GDM1 (cell line): ENCODE measurements at places on chromosomes 4 and X.
A peak's percentile ranks its signal among the peaks of the same experiment; 100 is the strongest.

DNA sequence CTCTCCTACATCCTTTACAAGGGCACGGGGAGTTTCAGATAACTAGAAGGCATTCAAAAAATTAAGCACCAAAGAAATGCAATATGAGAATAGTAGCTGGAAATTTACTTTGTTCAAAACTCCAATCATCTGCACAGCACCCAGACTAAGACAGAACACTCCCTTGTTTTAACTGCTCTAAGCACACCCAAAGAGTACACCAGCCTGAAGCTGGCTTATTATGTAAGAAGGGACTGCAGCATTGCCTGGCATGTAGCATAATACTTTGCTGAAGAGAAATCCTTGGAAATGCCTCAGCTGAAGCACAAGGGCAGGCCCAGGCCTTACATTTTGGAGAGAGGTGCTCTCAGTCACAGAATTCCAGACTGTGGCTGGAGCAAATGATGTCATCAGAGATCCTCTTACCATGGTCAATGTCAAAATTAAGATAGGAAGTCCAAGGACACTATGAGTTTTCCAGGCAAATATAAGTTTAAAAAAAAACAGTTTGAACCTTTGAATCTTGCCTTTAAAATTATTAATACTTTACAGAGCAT lies 14.8 kb downstream of the ARHGEF6 start:
- DNase-seq: no peak

- DNase-seq: no peak
Measured at GRCh38 chrX:72470117-72470516, 102.5 kb downstream of the HDAC8 start.

GRCh38 chr4:140944199-140944515 lies 188.0 kb upstream of the TBC1D9 start:
- no peak for DNase-seq

DNA sequence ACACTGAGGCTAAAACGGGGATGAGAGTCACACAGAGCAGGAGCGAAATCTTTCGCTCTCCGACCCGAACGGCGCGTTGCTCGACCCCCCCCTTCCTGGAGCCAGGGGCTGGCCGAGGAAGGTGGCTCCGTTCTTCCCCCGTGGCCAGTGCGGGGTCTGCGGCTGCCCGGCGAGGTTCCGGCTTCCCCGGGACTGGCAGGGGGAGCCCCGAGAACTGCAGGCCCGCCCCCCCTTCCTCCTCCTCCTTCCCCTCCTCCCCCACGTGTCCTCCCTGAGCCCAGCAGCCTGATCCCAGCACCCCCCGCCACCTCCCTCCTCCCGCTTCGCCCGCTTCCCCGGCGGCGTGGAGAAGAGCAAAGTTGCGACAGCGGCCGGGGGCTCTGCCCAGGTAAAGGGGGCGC lies 2.4 kb upstream of the BCORL1 start:
- no peak for DNase-seq

- DNase-seq: no peak
Measured at GRCh38 chr4:128484896-128485295, 197.3 kb upstream of the PGRMC2 start.

DNA sequence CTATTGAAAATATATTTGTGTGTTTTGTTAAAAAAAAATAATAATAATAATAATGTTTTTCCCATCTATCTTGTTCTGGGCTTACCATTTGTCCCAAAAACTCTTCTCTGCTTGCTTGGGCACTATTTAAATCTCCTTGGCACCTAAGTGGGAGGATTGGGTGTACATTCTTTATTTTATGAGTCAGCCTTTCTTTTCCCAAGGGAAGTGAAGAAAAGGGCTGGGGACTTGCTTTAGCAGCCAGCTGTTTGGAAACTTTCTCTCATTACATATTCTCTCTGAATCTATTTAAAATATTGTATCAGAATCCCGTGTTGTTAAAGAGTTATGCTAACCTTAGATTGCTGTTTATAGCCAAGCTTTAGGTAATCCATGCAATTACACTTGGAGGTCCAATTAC lies 2332.4 kb downstream of the ARAP2 start:
- no peak for DNase-seq

DNA sequence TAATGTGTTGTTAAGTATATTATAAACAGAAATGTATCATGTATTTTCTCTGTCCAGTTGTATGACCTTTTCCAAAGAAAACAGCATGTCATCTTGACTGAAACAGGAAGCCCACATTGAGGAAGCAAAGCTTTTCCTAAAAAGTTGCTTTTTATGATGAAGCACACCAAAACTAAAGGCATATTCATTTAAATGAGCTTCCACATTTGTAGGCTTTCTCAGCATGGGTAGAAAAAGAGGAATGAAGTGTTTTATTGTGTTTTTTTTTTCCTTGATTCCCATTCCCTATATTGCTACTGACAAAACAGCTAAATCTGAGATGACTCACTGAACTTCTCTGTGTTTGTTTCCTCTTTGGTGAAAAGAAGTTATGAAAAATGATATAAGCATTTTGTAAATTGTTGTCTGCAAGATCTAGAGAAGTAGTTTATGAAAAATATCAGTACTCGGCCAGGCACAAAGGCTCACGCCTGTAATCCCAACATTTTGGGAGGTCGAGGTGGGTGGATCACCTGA lies 32.5 kb upstream of the FRAS1 start:
- no peak for DNase-seq

DNA sequence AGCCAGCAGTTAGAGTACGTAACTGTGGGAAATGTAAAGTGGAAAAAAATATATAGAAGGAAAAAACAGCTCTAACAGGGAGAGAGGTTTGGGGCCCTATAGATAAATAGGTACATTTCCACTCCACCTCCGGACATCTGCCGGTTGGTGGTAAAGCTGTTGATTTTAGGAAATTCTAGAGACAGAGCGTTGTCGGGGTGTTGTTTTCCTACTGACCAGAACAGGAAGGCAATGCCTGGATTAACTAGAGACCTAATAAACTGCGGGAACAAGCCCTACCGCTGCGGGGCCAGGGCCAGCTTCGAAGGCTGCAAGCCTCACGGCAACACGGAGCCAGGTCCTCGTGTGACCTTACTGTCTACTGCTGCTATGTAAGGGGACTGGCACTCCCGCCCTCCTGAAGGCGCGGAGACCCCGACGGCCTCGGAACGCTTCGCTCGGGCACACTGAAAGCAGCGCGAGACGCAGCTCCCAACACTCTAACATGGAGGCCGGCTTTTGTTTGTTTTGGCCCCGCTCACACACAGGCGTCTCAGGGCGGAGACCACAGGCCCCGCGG lies 702 bp upstream of the CDKN2AIP start:
- DNase-seq: peak; percentile 68

GRCh38 chr4:16023776-16024408 lies 59.9 kb downstream of the PROM1 start:
- DNase-seq: no peak

DNA sequence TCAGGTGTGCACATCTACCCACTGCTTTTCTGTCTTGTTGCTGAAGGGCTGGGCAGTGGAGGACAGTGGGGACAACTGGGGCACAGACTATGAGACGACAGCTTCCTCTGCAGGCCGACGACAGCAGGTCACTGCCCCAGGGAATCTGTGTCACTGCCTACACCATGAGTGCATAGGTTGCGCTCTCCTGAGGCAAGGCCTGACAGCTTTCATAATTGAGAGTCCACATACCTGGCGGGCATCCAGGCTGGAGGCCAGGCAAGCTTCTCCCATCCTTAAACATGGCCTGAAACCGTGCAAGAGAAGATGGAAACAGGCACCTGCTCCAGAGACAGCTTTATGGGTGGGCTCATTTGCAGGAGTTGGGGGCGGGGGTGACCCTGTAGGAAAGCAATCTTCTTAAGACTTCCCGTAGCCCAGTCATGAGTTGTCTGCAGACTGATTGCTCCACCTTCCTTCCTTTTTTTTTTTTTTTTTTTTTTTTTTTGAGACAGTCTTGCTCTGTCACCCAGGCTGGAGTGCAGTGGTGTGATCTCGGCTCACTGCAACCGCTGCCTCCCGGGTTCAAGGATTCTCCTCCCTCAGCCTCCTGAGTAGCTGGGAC lies 2.9 kb downstream of the ANOS1 start:
- DNase-seq: no peak

DNA sequence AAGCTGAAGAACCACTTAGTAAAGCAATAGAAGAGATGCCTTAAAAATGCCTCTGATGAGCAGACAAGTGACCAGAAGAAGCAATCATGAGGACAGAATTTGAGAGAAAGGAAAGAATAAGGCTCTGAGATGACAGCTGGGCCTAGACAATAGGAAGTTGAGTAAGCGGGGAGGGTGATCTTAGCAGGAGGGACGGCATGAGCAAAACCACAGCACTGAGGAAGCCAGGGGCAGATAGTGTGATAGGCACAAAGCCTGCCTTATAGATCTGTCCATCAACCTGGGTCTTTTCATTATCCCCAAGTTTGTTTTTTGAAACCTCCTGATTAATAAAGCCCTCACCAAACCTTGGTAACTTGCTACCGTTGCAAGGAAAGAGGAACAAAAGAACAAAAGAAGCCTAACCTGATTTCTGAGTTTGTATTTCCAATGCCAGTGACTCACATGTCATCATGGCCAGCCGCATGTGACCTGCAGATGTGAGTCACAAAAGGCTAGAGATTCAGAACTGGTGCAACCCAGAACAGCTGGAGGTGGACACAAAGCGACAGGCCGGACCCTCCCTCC lies 55.7 kb upstream of the PPARGC1A start:
- peak; percentile 23 for DNase-seq

DNA sequence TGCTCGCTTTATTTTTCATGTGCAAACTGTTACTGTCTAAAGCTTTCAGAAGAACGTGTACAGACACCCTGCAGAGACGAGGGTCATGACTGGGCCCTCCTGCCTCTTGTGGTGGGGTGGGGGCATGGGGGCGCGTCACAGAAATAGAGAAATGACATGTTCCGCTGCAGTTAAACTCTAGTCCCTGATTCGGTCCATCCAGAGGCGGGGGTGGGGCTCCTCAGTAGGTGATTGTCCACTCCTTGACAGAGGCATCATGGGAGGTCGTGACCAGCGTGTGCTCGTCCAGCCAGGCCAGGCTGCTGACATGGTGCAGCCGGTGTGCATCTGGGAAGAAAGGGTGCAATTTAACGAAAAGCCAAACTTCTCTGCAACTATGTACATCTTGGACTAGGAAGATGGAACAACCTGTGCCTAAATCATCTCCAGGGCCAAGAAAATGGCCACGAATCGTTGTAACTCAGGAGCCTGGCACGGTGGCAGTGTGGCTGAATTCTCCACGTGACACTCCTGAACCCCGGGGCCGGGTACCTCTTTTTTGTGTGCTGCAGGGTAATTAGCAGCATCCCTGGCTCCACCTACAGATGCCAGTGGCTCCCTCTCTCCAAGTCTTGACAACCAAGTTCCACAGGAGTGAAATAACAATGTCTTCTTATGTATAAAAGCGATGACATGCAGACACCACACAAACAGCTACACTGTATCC lies 41.3 kb downstream of the WDR1 start:
- no peak for DNase-seq

DNA sequence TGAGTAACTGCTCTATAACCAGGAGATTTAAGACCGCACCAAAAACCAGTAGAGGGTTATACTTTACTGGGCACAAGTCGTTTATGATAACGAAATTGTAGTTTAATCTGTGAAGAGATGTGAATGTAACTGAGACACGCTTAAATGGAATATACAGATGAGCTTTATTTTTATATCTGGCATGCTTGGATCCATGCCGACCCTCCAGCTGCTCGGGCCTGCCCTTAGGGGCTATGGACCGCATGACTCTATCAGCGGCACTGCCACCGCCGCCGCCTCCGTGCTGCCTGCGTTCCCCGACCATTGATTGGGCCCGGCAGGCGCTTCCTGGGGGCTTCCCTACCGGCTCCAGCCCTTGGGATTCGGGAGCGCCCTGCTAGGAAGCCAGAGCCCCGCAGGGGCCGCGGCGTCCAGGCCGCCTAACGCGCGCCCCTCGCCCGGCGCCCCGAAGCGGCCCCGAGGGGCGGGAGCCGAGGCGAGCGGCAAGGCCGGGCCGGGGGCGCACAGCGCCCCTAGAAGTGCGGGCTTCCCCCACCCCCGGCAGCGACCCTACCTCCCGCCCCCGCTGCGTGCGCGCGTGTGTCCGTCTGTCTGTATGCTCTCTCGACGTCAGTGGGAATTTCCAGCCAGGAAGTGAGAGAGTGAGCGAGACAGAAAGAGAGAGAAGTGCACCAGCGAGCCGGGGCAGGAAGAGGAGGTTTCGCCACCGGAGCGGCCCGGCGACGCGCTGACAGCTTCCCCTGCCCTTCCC lies at the start of gene NFKB1:
NFKB1 (plus strand) TSS at position 664 of the 751 bp plus-strand sequence. CDS start 24,160 bp downstream, outside the sequence.
- peak; percentile 47 for DNase-seq

DNA sequence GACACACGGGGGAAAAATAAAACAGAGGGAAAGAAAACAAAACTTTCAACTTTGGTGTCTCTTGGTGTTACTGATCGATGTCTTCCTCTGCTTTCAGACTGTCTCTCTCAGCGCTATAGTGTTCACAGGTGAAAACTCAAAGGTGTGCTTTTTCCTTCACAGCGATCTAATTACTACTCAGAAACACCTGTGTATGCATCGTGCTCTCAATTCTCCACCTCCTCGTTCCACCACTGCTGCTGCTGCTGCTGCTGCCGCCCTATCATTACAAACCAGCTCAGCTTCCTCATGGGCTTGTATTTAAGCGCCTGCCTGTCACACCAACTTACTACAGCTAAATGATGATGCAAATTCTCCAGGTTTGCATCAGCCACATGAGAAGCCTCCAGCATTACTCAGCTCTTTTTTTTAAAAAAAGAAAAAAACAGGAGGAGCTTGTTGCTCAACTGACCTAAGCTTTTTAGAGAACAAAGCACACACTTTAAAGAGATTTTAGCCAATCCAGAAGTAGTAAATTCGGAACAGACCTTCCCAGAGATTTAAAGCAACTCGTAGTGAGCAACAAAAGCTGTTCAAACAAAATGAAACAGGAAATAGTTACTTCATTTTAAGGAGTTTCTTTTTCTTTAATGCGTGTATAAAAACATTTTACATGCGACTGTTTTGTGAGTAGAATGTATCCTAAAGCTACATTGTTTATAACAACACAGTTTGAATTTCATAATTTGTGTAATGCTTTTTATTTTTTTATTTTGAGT lies at the start of gene SLC7A11:
SLC7A11 (minus strand) TSS at position 274 of the 758 bp plus-strand sequence. CDS start 280 bp downstream, outside the sequence.
- peak; percentile 86 for DNase-seq

- DNase-seq: no peak
Measured at GRCh38 chr4:71974681-71975080, 57.1 kb upstream of the NPFFR2 start.

- no peak for DNase-seq
Measured at GRCh38 chrX:147679356-147680005, 232.2 kb upstream of the FMR1 start.

GRCh38 chr4:76831711-76832373 lies 66.1 kb downstream of the SOWAHB start:
- no peak for DNase-seq

DNA sequence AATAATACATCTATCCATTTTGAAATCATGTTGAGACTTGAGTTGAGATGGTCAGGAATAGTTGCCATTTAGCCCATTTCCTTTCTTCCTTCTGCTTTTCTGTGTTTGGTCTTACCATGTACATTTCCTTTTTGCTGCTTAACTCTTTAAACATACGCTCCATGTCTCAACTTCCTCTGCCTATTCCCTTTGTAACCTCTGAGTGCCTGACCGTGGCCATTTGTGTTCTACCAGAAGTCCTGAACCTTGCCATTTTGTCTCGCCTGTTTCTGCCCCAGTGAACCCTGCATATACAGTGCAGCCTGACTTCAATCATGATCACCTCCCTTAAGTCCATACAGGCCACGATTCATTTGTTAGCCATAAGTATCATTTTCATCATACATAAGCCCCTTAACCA lies 169.0 kb downstream of the RAPGEF2 start:
- DNase-seq: peak; percentile 56
